ENCODE measurements at places on chromosomes 7 and 10. TPM values are rescaled to one million over a fixed set of nuclear protein-coding genes. Genes with fewer than 3 reads are reported as not detected.

EMX2 gene
- not detected for total RNA-seq

DNA sequence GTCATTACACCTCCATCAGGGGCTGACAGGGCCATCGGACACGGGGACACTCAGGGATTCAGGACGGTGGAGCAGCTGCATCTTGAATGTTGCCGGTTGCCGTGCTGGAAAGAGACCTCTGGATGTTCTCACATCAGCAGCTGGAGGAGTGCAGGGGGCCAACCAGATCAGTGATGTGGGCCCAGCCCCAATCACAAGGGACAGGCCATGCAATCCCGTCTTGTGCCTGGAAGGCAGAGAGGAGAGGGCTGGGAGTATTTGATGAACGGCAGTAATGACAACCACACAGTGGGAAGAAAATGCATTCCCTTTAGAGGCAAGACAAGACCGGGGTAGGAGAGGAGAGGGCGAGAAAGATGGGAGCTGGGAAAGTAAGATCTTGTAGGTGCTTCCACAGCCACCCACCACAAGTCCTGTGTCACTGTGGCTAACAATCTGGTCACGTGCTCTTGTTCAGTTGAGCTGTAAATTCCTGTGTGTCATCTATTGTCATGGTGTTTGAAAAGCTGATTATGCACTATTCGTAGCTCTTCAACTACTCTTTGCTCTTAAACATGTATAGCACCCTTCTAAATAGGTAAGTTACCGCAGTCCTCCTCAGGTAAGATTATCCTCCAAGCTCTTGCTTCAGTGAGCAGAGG, 85.9 kb upstream of the LEP start:
- DNase-seq = no peak

DNA sequence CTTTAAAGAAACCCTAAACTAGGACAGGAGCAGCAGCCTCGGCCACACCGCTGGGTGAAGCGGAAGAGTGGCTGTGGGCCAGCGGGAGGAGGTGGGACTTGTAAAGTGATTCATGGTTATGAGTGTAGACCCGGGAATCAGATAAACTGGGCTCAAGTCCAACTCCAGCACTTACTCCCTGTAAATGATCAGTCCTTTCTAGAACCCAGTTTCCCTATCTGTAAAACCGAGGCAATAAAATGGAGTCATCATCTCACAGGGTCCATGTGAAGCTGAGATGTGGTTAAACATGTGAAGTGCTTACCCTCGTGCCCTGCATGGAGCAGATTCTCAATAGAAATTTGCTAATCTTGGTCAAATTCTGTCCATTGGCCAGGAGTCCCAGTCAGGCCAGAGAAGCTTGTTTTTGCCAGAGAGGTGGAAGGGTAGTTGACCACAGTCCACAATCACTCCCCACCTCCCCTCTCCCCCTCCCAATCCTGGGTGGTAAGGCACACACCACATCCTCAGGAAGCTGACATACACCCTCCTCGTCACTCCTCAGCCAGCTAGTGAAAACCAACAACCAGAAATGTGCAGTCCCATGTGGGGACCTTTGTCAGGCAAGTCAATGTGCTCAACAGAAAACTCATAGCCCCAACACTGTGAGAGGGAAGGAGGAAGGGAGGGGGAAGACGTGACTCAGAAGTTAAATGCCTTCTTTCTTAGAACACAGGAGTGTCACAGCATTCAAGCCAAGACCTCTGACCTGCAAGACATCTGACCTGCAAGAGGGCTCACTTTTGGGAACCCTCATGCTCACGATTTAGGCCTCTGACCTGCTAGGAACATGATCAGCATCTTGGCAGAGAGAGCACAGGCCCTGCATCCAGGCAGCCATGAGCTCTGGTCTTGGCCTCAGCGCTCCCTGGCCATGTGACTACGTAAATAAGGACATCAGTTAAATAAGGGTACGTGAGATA, 145.1 kb downstream of the PLXNA4 start:
- DNase-seq = peak; percentile 84

GRCh38 chr10:95525033-95525418, 36.1 kb downstream of the SORBS1 start:
- no peak for DNase-seq

DNA sequence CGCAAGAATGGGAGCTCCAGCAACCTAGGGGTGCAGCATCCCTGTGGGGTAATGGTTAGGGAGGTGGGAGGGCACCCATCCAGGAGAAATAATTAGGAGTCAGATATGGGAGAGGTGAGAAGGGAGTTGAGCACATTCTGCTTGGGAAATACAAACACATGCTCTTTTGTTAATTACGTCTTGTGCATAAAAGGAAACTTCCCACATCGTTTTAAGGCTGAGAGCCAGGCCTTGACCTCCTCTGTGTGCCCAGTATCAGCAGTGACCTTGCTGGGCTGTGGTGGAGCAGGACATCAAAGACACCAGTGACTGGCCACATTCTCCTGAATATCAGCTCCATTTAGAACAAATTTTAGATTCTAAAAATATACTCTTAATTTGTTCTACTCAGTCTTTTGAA, 22.6 kb downstream of the AKR1C4 start:
- no peak for DNase-seq

SLC26A4 gene
- total RNA-seq = 0.32 TPM

- peak; percentile 35 for DNase-seq
These were observed 27.6 kb downstream of the SLC35G1 start for GRCh38 chr10:93921338-93921737.

POM121 gene
- 34.8 TPM for total RNA-seq

DNA sequence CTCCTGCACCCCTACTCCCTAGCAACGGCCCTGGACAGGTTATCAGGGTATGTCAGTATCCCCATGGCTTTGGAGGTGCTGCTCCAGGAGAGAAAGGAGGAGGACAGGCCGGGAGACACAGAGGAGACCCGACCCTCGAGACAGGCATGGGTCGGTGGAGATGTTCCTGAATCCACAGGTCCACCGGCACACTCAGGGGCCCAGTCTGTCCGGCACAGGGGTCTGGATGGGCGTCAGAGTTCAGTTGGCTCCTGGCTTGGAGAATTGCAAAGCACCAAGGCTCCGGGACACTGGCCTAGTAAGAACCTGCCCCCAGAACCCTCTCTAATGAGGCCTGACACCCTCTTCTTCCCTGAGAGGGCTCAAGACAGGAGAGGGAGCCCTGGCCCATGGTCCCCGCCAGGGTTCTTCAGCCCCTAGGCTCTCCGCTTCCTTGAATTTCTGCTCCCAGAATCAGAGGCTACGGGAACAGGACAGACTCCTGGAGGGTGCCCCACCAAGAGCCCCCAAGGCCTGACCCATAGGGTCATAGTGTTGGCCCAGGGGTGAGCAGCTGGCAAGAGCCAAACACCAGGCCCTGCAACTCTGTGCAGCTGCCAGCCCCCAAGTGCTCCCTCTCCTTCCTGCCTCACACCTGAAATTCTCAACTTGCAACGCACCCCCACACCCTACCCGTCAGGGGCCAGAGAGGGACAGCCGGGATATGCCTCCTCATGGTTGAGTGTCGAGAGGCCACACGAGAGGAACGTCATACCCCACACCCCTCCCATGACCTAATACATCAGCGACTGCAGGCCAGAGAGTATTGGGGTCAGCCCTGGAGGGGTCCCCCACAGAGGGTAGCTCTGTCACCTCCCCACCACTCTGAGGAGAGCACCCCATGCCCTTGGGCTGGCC, 5.5 kb upstream of the IRF5 start:
- no peak for DNase-seq

LBX1 gene
- not detected for total RNA-seq

STK32C gene
- total RNA-seq = 9.2 TPM

- DNase-seq = no peak
These were observed 6.8 kb downstream of the ITGA8 start for GRCh38 chr10:15712883-15713282.

DNA sequence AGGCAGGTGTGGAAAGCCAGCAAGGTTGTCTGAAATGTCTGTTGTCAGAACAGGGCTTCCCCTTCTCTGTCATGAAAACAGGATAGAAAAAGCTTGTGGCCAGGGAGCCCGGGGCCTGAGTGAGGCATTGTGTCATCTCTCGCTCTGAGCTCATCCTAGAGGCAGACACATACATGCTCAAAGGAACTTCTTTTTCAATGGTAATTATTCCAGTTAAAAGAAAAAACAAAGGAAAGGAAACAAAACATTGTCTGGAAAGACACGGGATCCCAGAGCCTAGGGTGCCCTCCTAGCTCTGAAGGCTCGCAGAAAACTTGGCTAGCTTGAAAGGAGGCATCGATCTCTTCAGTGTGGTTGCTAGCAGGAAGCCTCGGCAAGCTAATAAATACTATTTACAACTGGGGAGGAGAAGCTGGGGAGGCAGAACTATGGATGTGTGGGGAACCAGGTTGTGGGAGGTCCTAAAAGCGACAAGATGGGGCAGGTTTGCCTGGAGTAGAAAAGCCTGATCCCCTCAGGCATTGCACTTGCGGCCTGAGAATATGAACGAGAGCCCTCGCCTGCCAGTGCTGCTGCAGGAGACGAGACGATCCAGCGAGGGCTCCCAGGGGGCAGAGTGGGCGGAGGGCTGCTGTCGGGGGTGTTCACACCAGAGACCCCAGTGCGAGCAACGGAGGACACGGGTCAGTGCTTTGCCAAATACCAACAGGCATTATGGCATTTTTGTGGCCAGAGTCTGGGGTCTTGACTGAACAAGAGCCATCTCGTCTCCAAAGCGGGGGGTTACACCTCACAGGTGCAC, 32.8 kb upstream of the DGKI start:
- DNase-seq = no peak

DNA sequence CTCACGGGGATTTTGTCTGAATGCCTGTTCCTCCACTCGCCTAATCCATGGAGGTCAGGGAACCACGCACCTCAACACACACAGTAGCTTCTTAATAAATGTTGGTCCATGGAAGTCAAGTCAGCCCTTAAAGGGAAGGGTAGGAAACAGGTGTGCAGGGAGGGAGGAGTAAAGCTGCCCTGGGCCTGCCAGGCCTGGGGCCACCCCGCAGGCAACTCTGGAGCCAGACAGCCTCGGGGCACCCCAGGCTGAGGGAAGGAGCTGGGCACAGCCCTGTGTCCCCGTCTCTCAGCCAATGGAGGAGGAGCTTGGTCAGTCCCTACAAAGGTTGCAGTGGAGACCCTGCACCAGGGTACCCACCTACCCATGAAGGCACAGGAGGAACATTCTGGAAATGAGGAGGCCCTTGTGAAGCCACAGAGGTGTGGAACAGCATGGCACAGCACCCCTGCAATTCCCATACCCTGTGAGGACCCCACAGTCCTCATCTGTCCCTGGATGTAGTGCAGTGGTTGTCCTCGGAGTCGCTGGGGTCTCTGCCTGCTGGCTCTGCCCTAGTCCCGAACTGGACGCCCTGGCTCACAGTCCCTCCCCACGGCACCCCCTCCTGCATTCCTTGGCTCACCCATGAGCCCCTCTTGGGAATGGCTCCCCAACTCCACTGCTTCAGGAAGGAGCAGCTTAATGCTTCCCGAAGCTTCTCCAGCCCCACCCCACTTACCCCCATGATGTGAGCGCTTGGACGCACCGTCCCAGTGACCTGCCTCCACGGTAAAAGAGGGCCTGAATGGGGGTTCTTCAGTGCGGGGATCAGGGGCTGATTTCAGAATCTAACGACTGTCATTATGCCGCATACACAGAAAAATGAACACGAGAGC, 79.2 kb upstream of the INSIG1 start:
- no peak for DNase-seq

PRR15 gene
- 129 TPM for total RNA-seq

CYCS gene
- total RNA-seq = 371 TPM

DNA sequence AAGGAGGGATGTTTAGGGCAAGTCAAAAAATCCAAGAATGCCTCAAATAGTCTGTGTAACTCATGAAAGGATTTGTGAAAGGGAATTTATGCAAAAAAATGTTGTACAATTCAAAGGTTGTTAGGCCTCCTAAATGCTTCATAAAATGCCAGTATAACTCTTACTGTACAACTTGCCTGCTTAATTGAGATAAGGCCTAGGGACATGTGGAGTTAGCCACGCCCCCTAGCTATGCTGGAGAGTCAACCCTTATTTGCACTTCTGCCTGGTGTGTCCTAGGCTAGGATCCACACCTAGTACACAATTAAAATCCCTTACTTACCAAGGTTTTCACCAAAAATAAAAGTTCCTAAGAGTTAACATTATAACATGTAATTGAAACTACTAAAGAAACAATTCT, 77.2 kb downstream of the ZNF680 start:
- DNase-seq = no peak

DNA sequence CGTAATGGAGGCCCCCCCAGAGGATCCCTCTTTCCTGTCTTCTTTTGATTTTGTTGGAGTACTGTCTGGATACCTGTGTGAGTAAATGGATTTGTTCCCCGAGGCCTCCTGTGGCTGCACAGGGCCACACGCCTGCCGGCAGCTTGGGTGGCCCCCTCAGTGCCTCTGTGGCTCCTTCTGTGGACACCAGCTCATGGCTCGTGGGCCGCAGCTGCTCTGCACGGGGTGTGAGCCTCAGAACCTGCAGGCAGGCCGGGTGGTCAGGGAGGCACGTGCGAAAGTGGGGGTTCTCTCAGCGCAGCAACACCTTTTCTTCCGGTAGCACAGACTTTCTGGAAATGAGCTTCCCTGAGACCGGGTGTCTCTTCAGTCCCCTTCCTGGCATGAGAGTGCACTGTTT, 70.3 kb downstream of the WDR37 start:
- peak; percentile 7 for DNase-seq

DNA sequence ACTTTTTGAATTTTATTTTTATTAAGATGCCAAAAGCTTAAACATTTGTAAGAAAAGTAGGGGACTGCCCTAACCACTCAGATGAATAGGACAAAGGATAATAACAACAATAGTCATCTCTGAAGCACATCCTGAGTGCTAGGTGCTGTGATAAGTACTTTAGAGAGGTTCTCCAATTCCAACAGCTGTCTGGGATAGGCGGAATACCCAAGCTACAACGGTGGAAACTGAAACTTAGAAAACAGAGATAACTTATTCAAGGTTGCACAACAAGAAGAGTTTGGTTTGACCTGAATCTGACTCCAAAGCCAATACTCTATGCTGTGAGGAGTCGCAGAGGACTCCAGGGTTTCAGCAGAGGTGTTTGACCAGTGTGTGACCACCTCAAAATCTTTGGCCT, 2.0 kb downstream of the RTKN2 start:
- DNase-seq = no peak

PPP1R17 gene
- not detected for total RNA-seq

DNA sequence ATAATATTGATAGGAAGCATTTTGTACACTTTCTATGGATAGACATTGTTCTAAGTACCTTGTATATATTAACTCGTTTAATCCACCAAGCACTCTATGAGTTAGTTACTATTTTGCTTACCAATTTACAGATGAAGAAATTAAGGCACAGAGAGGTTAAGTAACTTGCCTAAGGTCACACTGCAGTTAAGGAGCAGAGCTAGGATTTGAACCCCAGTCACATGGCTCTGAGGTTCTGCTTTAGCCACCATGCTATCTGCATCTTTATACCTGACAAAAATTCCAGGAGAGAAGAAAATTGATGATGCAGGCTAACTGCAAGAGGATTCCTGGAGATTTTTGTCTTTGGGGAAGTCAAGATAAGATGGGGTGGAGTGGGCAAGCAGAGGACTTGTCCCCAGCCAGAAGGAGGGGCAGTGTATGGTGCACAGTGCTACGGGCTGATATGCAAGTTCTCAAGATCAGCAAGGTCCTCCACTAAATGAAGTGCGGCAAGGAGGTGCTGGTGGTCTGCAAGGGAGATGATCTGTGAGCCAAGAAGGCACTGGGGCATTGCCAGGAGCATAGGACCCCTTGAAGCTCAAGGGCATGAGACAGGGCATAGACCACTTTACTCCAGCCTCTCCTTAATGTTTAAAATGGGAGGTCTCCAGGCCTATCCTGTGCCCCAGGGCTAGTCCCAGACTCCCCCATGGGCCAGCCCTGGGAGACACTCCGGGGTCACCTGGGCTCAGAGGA, 430.6 kb downstream of the RPS24 start:
- DNase-seq = no peak

Data from colonic mucosa (tissue), 4 donors.